ENCODE measurements at places on chromosomes 4 and X. TPM values are rescaled to one million over a fixed set of nuclear protein-coding genes. Genes with fewer than 3 reads are reported as not detected.

SSR4 gene
- total RNA-seq = 153 TPM

TMEM35A gene
- total RNA-seq = not detected

NALF2 gene
- total RNA-seq = 0.27 TPM

RHOXF2B gene
- total RNA-seq = not detected

CHIC1 gene
- 3.8 TPM for total RNA-seq

Data from A375 (cell line).